Skin of body (tissue), 3 donors: ENCODE measurements at places on chromosomes 11 and 22. TPM values are rescaled to one million over a fixed set of nuclear protein-coding genes. Genes with fewer than 3 reads are reported as not detected.

The TRIM51 gene
- total RNA-seq: not detected

The SLCO2B1 gene
- total RNA-seq: 9.8 TPM

The KRTAP5-1 gene
- 0.30 TPM for total RNA-seq

The NRGN gene
- 0.39 TPM for total RNA-seq

The SLC6A5 gene
- total RNA-seq: not detected

- no peak for DNase-seq
These were observed 876.3 kb downstream of the FAM181B start for GRCh38 chr11:81857386-81857785.

DNA sequence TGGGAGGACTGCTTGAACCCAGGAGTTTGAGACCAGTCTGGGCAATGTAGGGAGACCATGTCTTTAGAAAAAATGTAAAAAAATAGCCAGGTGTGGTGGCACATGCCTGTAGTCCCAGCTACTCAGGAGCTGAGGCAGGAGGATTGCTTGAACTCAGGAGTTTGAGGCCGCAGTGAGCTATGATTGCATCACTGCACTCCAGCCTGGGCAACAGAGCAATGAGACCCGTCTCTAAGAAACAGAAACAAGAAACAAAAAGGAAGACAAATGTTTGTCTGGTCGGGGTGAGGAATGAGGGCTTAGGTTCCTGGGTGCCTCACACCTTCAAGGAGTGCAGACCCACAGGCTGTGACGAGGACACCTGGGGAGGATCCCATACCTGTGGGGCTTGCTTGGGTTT, 191.9 kb downstream of the CEP164 start:
- no peak for DNase-seq

DNA sequence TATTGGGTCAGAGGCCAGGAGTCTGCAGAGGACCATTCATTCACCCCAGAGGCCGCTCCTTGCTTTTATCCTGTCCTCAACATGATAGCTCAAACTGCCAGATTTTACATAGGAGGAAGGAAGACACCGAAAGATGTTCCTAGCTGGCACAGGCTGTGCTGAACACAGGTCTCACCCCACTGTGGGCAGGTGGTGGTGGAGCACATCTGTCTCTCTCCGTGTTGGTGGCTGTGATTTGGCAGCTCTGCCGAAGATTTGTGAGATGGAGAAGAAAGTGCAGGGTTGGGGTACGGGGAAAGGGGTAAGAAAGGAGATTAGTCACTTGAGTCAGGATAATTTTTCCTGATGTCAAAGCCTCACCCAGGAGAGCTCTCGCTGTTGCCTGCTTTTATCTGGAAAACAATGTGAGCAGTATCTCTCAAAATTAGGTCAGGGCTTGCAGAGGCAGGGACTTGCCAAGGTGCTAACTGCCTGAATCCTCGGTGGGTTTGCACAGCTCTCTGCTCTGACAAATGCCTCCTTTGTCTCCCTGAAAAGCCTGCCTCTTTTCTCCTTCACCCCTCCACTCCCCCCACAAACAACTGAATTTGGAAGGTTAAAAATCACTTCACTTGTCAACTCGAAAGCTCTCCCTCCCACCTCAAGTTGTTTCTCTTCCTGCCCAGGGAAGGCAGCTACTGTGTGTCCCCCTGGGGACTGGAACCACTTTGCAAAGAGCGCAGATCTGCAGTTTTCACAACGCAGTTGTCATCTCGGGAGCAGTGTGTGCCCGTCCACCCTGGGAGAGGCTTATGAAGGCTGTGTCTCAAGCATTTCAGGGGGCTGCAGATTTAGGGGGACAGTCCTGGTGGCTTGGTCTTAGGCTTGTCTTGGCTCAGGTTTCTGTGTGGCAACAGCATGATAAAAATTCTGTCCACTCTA, 299.7 kb downstream of the ST3GAL4 start:
- DNase-seq: no peak

DNA sequence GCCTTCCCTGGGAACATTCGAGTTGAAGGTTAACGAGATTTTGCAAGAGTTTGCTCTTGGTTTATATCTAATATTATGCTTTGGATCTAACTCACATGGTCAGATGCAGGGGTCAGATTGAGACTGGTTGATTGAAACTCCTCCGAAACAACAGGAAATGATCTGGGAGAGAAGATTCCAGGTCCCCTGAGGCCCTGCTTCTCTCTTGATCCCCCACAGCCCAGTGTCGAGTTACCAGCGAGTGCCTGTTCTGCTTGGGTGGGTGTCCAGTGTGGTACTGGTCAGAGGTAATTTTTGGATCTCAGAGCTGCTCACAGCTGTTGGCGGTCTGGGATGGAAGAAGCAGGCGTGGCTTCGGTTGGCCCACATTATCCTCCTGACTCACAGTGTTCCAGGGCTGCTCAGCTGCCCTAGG, 9.2 kb downstream of the FBLN1 start:
- peak; percentile 57 for DNase-seq
